T follicular helper cell (primary cell): ENCODE measurements at places on chromosomes 6 and 20.

DNA sequence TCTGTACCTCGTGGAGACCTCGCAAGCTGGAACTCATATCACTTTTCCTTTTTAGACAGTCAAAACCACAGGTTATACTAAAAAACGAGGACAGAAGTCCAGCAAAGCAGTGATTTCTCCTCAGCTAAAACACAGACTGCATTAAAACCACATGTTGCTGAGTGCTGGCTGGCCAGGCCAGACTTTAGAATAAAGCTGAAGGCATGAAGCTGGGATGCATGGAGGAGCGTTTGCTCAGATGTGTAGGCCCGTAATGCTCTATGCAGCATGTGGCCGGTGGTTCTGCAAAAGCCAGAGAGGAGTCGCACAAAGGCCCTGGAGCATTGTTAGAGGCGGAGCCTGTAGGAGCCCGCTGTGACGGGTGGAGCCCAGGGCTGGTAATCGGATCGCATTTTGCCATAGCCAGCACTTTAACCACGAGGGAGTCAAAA lies 83.6 kb downstream of the SMOC2 start:
- no peak for DNase-seq

DNA sequence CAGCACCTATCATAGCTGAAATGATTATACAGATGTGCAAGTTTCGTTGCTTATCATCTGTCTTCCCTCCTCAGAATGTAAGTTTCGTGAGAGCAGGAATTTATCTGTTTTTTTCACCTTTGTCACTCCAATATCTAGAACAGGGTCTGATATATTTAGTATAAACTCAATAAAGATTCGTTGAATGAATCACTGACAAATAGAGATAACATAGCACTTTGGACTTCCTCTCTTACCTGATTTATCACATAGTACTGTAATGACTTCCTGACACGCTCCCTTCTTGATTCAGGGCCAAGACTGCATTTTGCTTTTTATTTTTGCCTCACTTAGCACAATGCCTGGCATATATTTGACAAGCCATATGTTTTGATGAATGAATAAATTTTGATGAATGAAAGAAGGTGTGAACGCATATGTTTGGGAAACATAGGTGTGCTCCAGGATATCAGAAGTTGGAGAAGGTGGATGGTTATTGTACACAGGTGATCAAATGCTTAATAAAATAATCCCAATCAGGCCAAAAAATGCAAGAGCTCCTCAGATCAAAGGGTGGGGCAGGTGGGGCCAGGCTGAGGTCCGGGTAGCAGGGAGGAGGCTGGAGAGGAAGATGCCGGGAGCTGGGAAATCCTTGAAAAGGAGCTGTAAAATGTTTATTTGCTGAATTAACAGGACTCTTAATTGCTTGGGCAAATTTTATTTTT lies 33.0 kb downstream of the PIM1 start:
- no peak for DNase-seq

DNA sequence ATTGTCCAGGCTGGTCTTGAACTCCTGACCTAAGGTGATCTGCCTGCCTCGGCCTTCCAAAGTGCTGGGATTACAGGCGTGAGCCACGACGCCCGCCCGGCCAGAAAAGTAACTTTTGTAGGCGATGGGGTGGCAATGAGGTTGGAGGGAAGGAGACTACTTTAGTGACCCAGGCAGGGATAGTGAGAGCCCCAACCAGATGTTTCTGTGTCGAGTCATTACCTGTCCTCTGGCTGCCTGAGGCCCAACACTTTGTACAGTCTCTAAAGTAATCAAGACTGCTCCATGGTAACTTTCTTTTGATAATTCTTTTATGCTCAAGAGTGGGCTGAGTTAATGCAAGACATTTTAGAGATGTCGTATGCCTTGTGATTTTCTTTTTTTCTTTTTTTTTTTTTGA lies 6.8 kb downstream of the SASH1 start:
- DNase-seq, result no peak

- no peak for DNase-seq
These were observed 42.2 kb downstream of the CD164 start for GRCh38 chr6:109339906-109340678.

DNA sequence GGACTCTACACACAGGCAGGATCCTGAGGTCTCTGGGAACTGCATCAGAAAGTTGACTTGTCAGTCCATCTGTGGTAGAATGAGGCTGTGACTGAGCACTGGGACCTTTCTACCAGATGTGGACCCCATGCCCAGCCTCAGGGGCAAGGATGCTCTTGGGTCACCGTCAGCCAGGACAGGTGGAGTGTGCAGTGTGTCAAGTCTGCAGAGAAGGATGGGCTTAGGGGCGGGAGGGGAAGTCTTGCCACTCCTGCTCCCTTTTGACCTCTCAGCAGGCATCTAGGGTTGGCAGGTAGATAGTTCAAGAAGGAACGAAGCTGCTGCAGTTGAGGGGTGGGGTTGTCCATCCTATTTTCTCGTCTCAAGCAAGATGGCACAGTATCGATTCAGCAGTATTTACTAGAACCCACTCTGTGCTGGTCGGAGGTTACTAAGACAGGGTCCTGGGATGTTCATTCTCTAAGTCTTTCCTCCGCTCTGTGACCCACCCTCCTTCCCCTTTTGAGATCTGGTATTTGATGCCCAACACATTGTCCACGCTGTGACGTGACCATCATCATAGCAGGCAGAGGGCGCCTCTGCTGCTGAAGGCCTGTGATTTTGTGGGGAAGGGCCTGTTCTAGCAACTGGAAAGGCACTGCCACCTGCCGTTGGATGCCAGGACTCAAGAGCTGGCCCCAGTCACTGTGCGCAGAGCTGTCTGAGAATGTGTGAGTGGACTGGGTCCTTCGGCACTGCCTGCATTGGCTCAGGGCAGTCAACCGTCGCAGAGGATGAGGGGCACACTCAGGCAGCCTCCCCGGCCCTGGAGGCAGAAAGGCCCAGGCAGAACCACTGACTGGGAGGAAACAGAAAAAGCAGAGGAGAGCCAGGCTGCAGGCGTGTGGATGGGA lies 23.2 kb downstream of the RBCK1 start:
- DNase-seq, result no peak

GRCh38 chr6:24667378-24667803 lies 514 bp downstream of the ACOT13 start:
- DNase-seq, result no peak

- DNase-seq, result no peak
These were observed 5.3 kb upstream of the AP5S1 start for GRCh38 chr20:3814928-3815495.

DNA sequence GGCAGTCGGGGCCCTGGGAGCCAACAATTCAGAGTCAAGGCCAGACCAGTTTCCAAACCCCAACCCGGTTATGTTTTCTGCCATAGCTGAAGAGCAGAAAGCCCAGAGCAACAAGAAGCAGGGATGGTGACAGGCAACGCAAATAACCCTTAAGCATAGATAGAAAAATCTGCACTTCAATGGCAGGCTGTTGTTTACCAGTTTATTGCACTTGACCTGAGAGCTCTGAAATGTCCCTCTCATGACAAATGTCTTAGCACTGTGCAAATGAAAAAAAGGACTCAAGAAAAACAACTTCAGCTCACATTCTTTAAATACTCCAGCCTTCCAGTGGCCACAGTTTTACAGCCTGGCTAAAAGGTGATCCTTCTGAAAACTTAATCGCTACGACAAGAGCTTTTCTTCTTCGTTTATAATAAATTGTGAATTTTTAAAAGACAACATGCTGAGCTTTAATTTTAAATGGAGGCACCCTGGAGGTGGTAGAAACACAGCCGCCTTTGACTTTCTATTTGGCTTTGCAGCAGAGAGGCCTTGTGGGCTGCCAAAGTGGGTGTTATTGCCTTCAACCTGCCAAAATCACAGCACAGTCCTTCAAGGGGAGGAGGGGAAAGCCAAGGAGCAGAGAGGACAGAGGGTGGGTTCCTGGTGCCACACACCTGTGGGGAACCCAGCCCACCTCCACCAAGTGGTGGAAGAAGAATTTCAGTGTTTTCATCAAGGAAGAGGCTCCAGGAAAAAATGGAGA lies 289.5 kb upstream of the CDYL start:
- DNase-seq, result no peak

- no peak for DNase-seq
These were observed 748 bp downstream of the UBE2J1 start for GRCh38 chr6:89351671-89352277.

DNA sequence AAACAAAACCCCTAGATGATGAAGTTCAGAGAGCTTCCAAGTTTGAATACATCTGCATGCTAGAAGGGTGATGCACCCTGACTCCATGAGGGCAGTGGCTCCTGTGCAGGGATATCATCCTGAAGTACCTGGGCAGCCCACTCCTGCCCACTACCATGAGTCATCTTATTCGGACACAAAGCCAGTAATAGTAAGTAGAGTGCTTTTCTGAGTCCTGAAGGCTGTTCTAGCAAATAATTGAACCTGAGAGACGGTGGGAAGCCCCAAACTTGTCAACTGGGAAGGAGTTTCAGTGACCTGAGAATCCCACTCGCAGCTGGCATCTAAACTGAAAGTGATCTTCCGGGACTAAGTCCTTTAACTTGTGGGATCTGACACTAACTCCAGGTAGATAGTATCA lies 152.9 kb upstream of the COL21A1 start:
- no peak for DNase-seq

- DNase-seq, result no peak
These were observed 24.7 kb downstream of the MOCS3 start for GRCh38 chr20:50983321-50983720.

DNA sequence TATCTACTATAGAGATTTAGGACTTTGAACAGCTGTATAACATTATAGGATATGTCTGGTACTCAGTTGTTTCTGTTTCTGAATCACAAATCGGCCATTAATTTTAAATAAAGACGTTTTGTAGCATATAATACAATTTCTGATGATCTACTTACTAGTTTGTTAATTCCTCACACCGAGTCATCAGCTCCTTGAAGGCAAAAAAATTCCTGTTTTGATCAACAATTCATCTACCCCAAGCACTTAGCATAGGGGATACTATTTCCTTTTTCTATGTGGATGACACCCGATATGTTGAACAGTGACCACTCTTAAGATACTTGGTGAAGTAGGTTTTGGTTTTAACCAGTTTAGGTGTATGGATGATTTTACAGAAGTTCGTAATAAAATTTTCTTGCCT lies 107.3 kb downstream of the NCOA3 start:
- no peak for DNase-seq

DNA sequence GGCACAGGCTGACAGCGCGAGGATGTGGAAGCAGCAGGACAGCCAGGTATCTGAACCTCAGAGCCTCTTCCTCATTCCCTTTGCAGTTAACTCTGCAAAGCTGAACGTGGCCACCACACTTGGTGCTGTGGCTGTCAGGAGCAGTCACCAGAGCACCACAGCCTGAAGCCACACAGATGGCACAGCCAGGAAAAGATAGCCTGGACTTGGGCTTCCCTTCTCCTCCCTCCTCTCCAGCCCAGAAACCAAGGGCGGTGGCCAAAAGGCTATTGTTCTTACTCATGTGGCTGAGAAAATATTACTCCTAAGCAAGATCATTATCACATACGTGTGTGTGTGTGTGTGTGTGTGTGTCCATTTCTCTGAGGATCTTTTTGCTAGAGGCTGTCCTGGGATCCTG lies 39.8 kb downstream of the CD164 start:
- DNase-seq, result no peak

- no peak for DNase-seq
These were observed 162.0 kb upstream of the MAFB start for GRCh38 chr20:40851051-40851450.

- DNase-seq, result no peak
These were observed 13.4 kb downstream of the PRSS16 start for GRCh38 chr6:27260836-27261375.
